ENCODE measurements at places on chromosomes 3 and 15.

GRCh38 chr3:138775254-138775595 is 59.5 kb downstream of the PIK3CB start:
- no peak for DNase-seq

- no peak for DNase-seq
Measured at GRCh38 chr3:191324936-191325335, 4.3 kb upstream of the CCDC50 start.

- no peak for DNase-seq
Measured at GRCh38 chr3:60079076-60079475, 1029.3 kb upstream of the CFAP20DC start.

GRCh38 chr3:88167173-88167572 is 17.4 kb downstream of the C3orf38 start:
- DNase-seq, result no peak

DNA sequence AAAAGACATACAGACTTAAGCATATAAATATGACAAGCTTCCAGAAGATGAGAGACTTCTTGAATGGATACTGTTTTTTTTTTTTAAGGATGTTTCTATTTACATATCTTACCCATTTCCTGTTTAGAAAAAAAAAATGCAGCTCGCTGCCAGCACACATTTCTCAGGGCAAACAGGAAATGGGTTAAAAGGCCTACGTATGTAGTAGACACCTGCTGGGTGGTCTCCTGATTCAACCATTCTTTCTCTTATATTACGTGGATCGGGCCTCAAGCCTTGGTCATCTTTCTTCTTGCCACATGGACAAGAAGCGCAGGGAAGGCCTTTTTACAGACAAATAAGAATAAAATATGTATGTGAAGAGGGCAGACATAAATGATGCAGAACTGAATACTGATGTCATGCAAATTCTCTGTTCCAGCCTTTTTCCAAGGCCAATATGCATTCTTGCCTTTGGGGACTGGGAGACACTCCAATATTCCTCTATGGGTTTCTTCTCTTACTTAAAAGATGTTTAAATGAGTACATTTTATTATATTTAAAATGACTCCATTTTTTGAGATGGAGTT is 35.0 kb upstream of the TJP1 start:
- DNase-seq, result no peak

- DNase-seq, result no peak
Measured at GRCh38 chr3:119619094-119619493, 21.4 kb downstream of the PLA1A start.

- no peak for DNase-seq
Measured at GRCh38 chr15:48842501-48842900, 31.6 kb upstream of the CEP152 start.

- DNase-seq, result no peak
Measured at GRCh38 chr15:88403351-88403791, 63.8 kb downstream of the MRPL46 start.

DNA sequence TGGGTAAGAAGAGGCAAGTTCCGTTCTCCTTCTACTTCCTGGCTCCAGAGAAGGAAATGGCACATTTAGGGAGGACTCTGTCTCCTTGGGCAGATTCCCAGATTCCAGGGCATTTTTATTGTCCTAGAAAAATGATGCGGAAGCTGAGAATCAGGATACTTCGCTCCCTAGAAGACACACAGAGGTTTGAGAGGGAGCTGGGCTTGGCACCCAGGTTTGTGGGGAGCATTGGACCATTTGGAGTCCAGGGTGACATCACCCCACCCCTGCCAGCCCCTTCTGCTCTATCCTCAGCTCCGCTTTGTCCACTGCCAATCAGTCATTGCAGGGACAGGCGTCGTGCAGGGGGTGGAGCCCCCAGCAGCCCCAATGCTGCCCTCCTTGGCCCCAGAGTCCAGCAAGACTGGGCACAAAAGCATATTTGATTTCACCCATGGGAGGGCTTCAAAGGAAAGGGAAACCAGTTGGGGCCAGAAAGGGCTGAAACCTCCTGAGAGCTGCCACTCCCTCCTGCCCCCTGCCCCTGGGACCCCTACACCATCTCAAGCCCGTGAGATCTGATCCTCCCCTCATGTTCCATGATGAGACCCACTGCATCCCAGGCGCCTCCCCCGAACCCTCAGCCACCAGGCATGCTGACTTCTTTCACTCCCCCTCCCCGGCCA is 129.8 kb upstream of the MEF2A start:
- no peak for DNase-seq

- no peak for DNase-seq
Measured at GRCh38 chr15:72890043-72890442, 106.5 kb upstream of the ADPGK start.

GRCh38 chr15:52234596-52235541 is 43.7 kb upstream of the GNB5 start:
- DNase-seq, result no peak

DNA sequence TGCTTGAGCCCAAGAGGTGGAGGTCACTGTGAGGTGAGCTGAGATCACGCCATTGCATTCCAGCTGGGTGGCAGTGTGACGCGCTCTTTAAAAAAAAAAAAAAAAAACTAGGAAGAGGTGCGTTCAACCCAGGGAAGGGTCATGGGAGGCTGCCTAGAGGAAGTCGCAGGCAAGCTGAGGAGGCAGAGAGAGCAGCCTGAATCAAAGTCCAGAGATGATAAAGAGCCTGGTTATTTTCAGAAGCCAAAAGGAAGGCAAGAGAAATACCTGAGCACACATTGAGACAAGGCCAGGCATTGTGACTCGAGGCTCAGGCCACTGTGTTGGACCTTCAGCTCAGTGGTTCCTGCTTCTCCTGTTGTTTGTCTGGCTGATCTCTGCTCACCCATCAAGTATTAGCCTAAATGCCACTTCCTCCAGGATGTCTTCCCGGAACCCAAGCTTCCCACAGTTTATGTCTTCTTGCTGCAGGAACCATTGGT is 16.1 kb upstream of the GCNT3 start:
- no peak for DNase-seq

DNA sequence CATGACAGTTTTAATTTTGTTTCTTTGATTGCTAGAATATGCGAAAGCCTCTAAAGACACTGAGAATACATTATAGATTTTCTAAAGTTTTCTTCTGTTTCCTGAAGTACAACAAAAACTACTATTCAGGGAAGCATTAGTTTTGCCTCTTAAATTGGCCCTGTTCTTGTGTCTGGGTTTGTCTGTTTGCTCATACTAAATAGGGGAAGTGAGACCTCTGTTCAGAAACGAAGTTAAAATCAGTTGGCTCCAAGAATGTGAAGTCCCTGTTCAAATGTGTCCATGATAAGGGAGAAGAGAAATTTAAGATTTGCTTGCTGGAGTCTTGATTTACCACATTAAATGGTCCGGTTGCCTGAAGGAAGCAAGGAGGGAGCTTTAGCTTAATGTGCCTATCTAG is 327.3 kb upstream of the GBE1 start:
- DNase-seq, result no peak

DNA sequence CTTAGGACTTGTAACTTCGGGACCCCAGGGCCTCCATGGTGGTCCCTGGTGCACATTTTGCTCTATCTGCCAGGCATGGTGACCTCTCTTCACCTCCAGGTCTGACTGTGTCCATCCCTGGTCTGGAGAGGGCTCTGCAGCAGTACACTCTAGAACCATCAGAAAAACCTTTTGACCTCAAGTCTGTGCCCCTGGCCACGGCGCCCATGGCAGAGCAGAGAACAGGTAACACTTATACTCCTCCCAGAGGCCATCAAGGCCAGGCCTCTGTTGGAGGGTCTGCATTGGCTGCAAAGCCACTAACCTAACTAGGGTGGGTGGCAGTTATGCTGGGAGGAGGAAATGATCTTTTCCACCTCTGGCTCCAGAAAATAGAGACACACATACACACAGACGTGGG is 10.3 kb upstream of the HMCES start:
- DNase-seq, result no peak

DNA sequence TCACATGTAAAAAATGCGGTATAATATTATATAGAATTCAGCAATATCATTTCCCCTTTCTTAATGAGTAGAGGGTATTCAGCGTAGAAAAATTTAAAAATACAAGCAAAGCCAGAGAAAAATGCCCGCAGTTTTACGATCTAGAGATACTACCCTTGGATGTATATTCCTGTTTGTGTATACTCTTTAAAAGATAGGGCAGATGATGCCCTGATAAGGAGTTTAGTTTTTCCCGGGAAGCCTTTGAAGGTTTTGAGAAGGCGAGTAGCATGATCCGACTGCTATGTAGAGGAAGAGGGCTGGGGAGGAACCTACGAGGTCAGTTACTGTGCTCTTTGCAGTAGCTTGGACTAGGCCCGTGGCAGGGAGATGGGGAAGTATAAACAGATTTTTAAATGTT is 1.2 kb downstream of the YEATS2 start:
- peak; percentile 37 for DNase-seq

GRCh38 chr15:52491472-52491871 is 37.2 kb downstream of the MYO5A start:
- peak; percentile 50 for DNase-seq

DNA sequence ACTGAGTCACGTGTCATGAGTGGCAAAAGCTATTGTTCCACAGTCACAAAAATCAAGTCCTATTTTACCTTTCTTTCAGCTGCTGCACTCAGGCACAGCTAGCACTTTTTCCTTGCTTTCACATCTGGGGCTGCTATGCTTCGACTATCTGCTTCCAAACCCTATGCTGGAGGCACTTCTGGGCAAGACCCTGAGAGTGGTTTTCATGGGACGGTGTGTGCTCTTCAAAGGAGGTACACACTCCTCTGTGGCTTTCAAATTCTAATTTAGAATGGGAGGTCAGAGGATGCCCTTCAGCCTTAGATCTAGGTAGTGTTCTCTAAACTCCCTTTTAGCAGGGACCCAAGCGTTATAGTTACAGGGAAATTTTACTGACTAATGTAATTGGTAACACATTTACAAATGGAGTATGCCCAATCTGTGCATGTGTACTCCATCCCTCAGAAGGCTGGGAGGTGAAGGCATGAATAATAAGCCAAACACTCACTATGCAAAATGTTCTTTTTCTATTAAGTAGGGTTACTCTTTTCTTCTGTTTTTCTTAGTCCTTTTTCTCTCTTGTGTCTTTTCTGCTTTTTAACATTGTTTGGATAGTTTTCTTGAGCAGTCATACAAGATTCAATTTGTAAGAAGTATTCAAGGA is 188.3 kb downstream of the LSAMP start:
- no peak for DNase-seq

DNA sequence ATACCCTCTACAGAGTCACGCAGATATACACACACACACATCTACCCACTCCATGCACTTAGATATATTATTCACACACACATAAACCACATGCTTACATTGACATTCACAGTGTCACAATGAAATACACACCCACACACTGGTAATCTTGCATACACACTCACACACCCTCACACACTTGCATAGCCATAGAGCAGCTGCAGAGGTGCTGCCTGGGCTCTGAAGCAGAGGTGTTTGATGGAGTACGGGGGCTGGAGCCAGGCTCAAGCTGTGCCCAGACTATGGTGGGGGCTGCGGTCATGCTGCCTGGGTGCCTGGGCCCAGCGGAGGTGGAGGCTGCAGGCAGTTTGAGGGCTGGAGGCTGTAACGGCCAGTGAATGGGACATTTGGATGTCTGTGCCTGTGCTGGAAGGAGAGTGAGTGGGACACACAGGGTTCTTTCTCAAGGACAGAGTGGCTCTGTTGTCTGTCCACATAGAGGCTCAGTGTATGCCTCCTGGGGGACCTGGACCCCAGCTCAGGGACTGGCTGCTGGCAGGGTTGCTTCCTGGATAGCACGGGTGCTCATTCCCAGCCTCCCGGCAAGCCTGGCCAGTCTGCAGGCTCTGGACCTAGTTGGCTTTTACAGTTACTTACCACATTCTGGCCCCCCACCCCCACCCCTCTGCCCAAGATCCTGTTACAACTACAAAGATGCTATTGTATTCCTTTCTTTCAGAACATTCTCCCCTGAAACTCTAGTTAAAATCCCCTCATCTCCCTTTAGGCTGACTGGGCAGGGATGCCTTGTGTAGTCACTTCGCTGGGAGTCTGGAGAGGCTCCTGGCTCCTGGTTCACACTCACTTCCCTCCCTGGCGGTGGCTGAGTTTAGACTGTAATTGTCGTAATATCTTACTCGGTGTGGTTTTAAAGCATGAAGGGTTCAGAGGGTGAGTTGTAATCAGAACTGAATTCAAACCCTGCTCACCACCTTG is 12.5 kb downstream of the GASK1A start:
- no peak for DNase-seq

GRCh38 chr15:70627734-70628548 is 135.4 kb downstream of the UACA start:
- DNase-seq, result no peak

GRCh38 chr3:119518026-119518425 is 19.7 kb downstream of the TIMMDC1 start:
- DNase-seq, result no peak

- DNase-seq, result peak; percentile 40
Measured at GRCh38 chr15:68812597-68813431, 7.9 kb downstream of the ANP32A start.

DNA sequence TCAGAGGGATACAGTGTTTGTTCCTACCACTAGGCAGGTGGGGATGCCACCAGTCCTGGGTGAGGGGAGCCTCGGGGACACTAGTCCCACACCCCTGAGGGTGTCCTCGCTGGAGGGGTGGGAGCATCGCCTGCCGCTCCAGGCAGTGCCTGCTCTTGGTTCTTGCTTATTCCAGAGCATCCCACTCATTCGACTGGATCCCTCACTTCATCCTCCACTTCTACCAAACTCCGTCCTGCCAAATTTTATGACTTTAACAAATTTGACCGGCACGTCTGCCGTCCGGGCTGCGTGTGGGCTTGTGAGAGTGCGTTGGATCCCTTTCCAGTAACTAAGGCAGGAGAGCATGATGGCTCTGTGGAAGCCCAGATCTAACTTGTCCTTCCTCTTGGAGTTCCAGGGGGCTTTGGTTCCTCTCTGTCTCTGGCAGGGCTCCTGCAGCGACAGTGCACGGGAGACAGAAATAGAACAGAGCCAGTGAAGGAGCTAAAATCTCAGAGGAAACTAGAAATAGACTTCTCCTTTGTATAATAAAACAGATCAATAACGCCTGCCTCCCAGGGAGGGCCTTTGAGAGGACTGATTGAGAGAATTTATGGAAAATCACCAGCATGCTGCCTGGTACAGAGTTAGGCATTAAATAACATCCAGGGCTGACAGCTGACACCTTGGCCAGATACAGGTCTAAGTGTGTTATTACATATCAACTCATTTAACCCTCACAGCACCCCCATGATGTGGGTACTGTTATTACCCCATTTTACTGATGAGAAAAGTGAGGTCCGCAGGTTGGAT is 34.5 kb downstream of the MGLL start:
- DNase-seq, result no peak

GRCh38 chr3:178434206-178434805 is 101.9 kb upstream of the KCNMB2 start:
- no peak for DNase-seq

- DNase-seq, result peak; percentile 32
Measured at GRCh38 chr3:134407239-134407625, 33.0 kb upstream of the AMOTL2 start.

- DNase-seq, result no peak
Measured at GRCh38 chr15:90142216-90143165, 40.2 kb upstream of the IDH2 start.

- DNase-seq, result peak; percentile 55
Measured at GRCh38 chr3:127800508-127800907, 21.8 kb downstream of the MGLL start.
